ENCODE measurements at places on chromosomes 5 and 9.

DNA sequence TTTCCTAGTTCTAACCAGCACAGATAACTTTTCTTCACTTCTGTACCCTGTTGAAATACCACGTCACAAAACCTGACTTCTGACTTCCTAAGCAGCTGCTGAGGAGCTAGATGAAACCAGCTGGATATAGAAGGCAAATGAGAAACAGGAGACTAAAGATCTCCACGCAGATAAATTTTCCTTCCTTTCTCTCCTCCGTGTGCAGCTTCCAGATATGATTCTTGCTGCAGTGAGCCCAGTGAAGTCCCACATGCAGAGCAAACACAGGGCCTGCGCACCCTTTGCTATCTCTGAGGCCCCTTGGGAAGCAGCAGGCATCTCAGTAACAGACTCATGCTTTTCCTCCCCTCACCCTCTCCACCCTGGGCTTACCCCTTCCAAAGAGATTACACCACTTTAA, 1638.3 kb downstream of the MAT2B start:
- DNase-seq = no peak

DNA sequence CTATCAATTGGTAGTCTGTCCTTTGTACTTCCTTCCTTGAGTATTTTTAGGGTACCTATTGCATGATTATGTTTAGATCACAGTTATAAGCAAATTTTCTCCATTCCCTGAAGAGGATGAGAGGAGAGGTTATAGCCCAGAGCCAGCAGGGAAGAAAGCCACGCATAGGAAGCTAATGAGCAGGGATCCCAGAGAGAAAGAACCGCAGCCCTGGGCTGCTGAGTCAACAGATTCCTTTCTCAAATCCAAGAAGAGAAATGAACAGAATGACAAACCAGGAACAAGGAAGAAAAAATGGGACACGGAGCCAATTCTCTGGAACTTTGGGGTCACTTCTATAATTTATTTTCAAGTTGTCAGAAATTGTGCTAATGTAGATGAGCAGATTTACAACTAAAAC, 284.5 kb downstream of the RFX3 start:
- no peak for DNase-seq

GRCh38 chr9:27379311-27380251, 82.6 kb upstream of the EQTN start:
- DNase-seq = no peak

DNA sequence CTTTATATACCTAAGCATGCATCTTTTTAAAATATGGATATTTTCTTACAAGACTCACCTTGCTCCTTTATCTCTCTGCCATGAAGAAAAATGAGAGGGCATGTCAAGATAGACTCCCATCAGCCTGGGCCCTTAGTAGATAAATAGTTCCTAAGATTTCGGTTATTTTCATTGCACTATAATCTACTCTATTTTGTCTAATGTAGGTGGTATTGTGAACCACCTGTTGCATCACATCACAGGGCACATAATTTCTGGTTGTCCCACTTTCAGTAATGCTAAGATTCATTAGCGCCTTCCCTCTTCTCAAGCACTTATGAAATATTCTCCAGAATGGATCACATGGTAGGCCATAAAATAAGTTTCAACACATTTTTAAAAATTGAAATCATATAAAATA, 202.5 kb upstream of the ADRA1B start:
- DNase-seq = no peak

- no peak for DNase-seq
Observed at GRCh38 chr5:53490747-53491146, 10.3 kb downstream of the FST start.

DNA sequence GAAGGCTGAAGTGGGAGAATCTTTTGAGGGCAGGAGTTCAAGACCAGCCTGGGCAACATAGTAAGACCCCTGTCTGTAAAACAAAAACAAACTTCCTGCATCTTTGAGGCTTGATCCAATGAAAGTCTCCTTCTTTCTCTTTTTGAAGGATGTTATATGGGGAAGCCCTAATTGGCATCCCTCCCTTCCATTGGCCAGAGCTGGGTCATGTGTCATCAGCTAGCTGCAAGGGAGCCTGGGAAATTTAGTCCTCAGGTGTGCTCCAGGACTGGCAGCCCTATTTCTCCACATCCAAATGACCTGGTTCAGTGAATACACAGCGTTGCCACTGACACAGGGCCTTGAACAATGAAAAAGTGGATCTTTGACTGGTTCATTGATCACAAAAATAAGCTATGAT, 9.0 kb upstream of the IER5L start:
- DNase-seq = no peak

DNA sequence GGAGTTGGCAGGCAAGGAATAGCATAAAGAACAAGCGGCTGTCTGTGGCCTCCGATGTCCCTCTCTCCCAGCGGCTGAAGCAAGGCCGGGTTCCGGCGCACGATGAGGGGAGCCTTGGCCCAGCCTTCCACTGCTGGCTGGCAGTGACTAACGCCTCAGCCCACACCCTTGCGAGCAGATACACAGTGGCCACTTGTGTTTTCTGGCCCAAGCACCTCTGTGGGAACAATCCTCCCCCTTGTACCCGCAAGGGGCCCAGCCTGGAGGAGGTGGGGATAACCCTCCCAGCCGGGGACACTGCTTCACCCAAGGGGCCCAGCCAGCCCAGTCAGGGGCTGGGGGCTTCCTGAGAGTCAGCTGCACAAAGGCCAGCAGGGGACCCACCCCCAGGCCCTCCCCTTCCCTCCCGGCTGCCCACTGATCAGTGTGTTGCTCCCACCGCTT, 23.2 kb downstream of the STK10 start:
- DNase-seq = no peak

- no peak for DNase-seq
Observed at GRCh38 chr9:127022913-127023660, 99.3 kb downstream of the ANGPTL2 start.

Measured in T-helper 17 cell (primary cell).